Stimulated activated CD4-positive, alpha-beta T cell treated with anti-CD3 and anti-CD28 coated beads, Interleukin-12 subunit alpha, Interleukin-12 subunit beta, amount 100 ng/mL, for 24 hours (primary cell): ENCODE measurements at places on chromosomes 6 and 20.

DNA sequence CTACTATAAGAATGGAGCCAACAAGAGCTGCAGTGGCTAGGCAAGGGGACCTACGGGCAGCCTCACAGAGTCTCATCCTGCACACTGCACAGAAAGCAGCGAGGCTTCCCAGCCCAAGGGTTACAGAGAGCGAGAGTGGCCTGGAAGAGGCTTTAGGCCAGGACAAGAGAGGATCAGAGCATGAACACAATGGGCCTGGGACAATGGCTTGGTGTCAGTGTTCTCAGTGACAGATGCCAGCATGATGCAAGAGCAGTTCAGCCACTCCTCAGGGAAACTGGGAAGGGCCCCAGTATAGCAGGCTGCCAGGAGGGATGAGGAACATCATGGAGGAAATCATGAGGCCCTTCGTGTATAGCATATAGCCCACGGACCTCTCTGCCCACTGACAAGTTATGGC is 108.0 kb downstream of the NUS1 start:
- no peak for DNase-seq

DNA sequence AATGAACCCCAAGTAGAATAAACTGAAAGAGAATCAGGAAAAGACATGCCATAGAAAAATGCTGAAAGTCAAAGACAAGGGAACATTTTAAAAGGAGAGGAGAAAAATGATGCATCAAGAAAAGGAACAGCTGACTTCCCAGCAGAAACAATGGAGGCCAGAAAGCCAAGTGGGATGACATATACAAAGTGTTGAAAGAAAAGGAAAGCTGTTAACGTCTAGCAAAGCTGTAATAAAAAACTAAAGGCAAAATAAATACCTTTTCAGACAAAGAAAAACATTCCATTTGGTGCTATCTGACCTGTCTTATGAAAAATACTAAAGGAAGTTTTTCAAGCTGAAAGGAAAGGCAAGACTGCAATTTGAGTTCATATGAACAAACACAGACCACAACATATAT is 34.1 kb upstream of the PDE10A start:
- no peak for DNase-seq

DNA sequence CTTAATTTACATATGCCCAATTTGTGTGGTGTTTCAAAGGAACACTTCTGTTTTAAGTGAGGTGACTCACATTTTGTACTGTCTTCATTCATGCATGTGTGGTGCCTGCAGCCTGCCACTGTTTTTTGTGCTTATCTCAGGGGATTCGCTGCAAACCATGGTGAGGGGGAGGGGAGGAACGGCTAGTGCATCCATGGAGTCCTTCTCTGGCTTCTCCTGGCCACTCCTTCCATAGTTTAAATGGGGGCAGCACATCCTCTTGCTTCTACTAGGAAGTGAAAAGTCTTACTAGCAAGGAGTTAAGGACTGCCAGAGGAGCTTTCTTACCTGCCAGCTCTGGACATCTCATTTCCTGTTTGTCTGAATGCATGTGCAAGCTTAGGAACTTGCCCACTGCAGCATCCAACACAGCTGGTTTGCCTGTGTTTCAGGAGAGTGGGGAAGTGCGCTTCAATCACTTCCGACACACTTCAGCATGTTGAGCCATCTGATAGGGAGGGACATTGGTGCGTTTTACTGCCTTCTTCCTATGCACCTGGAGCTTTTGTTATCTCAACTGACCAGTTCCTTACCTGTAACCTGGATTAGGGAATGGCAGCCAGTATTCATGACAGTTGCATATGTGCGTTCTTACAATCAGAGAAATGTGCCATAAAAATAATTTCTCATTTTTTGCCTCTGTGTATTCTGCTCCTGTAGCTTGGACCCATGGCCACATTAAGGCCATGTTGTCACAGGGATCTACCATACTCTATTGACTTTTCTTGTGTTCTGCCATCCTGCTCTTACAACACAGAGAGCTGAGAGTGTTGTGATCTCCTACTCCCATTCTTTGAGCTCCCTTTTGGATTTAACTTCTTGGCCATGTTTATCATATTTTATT is 211.3 kb downstream of the ARID1B start:
- no peak for DNase-seq

- no peak for DNase-seq
Observed at GRCh38 chr6:73579851-73580246, 59.0 kb upstream of the EEF1A1 start.

DNA sequence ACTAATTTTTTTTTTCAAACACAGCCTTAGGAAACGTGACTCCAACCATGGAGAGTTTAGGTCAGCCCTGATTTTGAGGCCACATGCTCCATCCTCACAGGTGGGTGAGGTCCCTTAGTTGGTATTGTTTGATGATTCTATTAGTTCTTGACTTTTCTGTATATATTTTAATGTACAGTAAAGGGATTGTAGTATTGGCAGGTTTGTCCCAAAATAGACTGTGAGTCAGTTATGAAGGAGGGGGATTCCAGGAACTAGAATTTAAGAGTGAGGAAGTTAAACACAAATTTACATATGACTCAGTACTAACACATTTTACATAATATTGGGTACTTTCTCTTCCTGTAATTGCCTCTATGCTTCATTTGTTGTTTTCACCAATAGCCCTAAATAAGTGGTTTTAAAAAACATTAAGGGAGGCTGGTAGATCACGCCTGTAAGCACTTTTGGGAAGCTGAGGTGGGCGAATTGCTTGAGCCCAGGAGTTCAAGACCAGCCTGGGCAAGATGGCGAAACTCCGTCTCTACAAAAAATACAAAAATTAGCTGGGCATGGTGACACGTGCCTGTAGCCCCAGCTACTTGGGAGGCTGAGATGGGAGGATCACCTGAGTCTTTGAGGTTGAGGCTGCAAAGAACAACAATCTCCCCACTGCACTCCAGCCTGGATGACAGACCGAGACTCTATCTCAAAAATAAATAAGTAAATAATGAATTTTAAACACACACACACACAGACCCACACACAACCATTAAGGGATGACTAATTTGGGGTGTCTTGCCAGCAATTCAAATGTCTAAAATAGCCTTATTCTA is 81.8 kb downstream of the SGK1 start:
- no peak for DNase-seq

- no peak for DNase-seq
Observed at GRCh38 chr6:122429323-122429722, 29.9 kb downstream of the HSF2 start.

DNA sequence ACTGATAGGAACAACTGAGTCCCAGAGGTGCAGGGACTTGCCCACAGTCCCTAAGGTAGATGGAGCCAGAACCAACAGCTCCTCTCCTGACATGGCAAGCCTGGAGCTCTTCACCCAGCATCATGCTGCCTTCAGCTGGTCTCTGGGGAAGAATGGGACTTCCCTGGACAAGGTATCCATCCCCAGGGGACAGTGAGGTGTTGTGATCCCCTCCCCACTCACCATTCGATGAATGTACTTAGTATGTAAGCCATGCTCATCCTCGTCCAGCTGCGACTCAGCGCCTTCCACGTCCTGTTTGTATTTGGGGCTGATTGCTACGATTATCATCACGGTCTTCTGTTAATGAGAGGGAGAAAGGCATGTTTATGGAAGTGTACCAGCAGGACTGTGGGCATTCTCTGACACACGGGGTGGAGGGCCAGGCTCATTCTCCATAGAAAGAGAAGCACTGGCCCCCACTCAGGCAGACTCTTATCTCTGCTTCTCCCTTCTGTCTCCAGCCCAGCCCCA is 39.4 kb downstream of the TRAF3IP2 start:
- no peak for DNase-seq

- no peak for DNase-seq
Observed at GRCh38 chr20:48750941-48751635, 76.7 kb downstream of the PREX1 start.

DNA sequence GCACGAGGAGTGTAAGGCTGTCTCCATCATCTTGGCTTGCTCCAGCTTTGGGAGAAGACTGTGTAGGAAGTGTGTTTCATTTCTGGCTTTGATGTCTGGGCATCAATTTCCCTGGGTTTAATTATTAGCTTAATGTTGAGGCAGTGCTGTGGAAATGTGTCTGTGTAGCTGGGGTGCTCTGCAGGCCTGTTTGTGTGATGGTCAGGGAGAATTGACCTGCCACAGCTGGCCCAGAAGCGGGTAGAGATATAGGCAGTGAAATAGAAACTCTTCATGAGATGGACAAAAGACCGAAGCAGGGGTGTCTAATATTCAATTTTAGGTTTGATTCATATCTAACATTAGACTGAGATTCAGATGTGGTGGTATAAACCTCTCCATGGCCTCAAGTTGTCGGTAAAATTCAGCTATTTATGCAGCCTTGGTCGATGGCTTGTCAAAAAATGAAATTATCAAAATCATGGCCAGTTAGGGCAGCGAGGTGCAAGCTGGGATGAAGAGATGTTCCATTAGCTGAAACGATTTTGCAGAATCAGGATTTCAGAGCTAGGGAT is 95.3 kb upstream of the SNX9 start:
- DNase-seq, result no peak

GRCh38 chr6:21665110-21665391 is 71.5 kb downstream of the SOX4 start:
- no peak for DNase-seq

- DNase-seq, result no peak
Observed at GRCh38 chr6:151060766-151061531, 178.8 kb upstream of the AKAP12 start.

- no peak for DNase-seq
Observed at GRCh38 chr6:166850677-166851076, 105.7 kb downstream of the RNASET2 start.

- no peak for DNase-seq
Observed at GRCh38 chr6:8639928-8640649, 204.7 kb upstream of the SLC35B3 start.

DNA sequence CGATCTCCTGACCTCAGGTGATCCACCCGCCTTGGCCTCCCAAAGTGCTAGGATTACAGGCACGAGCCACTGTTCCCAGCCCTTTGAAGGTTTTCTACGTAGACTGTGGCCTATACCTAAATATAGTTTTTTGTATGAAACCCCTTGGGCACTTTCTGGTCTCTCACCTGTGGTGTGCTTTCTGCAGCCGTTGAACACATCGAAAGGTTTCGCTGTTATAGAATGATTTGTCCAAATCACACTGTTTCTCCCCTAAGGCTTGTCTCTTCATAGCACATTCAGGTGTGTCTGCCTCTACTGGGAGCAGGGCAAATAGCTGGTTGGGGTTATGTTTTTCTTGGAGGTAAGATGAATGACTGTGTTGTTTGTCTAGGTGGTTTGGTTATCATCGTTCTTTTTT is 597.9 kb downstream of the RNF144B start:
- DNase-seq, result no peak

DNA sequence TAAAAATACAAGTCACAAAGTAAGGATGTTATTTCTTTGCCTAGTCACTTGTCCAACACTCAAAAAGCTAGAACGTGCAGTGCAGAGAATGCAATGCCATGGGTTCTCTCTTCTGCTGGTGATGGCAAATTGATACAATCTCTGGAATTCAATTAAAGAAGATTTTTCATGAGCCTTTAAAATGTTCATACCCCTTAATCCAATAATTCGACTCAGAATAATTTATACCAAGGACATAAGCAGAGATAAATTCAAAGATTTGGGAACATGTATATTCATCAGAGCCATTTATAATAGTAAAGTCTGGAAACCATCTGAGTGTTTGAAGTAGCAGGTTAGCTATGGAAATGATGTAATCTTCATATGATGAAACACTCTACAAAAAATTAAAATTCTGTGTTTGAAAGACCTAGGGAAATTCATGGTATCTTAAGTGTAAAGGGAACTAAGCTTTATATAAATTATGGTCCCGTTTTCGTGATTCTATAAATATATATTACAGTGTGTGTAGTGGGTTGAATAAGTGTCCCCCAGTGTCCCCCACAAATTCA is 2.8 kb upstream of the AGPAT4 start:
- no peak for DNase-seq

DNA sequence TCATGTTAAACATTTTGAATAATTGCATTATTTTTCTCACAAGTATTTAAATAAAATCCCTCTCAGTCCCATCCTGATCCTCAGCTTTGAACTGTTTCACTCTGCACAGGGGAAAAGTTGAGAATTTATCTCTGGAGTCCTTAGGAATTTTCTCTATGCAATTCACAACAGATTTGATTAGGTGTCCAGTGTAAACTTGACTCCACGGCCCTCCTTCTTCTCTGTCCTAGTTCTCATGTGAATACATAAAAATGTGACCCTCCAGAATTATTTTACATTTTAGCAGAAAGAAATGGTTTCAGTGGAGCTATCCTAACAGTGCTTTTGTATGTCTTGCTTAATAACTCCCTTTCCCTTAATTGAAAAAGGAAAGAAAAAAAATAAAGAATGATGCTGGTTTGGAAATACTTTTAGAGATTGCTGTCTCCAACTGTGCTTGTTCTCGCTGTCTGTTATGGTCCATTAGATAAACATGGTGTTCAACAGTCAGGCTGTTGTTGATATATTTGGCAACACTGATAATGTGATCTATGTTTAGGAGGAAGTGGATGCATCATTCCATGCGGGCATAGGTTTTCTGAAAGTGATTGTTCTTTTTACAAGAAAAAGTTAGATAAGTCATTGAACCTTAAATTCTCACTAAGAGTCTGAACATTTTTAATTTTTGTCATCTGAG is 599.4 kb upstream of the CITED2 start:
- no peak for DNase-seq

DNA sequence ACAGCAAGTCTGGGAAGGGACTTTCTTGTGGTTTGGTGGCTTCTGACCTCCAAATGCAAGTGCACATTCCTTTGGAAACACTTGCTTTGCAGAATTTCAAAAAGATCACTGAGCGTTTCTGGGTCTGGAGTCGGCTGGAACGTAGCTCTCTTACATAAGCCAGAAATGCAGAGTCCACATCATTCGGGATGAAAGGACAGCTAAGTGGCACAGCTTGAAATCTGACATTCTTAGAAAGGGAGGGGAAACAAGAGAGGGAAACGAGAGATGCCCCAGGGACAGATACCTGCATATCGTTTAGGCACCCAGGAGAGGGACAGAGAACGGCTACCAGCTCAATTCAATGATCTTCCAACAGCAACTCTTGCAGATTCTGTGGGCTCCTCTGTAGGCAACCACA is 118.7 kb downstream of the NFATC2 start:
- DNase-seq, result no peak

GRCh38 chr6:104548297-104548696 is 311.4 kb downstream of the HACE1 start:
- no peak for DNase-seq

- DNase-seq, result no peak
Observed at GRCh38 chr20:36493051-36493800, 48.1 kb upstream of the MYL9 start.

GRCh38 chr6:125314009-125314581 is 12.3 kb upstream of the HDDC2 start:
- DNase-seq, result no peak
